HCEC 1CT (cell line): ENCODE measurements at places on chromosomes 3 and 15.

- no peak for DNase-seq
These were observed 96.8 kb downstream of the ADAMTS17 start for GRCh38 chr15:100244796-100245486.

DNA sequence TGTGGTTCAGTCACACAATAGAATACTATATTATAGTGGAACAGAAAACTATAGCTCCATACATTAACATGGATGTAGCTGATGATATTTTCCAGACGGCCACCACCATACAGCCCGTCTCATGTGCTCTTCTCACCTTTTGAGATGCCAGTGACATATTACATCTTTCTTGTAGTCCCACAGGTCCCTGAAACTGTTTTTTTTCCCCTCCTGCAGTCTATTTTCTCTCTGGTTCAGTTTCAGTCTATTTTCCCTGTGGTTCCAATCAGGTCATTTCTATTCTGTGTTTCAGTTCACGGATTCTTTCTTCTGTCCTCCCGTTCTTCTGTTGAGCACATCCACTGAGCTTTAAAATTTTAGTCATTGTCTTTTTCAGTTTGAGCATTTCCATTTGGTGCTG is 72.2 kb downstream of the PPCDC start:
- DNase-seq: no peak

- DNase-seq: no peak
These were observed 10.9 kb upstream of the CDC25A start for GRCh38 chr3:48199117-48199516.

DNA sequence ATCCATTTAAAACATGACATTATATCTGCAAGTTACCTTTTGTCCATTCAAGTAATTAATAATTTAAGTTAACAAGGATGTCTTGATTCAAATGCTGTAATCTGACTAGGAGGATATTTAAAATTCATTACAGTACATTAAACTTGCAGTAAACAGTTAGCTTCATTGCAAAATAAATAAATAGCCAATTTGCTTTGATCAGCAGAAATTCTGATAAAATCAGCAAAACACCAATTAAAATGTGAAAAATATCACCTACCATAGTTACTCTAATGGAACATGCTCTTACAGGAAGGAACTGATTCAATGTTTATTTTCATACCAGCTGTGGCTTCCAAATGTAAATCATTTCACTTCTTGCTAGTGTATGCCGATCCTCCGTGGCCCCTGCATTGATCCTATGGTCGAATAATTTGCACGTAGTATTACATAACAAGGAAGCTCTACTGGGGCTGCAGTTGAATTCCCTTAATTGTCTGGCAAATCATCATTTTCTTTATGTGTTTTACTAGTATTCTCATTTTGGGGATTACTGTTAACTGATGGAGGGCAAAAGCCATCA is 150.7 kb downstream of the FOXB1 start:
- no peak for DNase-seq
